ENCODE measurements at places on chromosomes 5 and 9.

DNA sequence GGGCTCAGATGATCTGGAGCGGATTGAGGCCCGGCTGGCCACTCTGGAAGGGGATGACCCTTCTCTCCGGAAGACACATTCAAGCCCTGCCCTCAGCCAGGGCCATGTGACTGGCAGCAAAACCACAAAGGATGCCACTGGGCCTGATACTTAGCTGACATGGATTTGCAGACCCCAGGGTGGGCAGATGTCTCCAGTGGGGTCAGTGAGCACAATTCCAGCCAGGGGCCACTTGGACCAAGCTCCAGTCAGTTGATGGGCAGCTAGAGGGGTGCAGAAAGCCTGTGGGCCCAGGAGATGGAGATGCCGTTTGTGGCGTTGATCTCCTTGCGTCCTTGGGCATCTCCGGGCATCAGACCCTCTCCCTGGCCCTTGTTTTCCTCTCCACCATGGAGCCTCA, 46.7 kb downstream of the PSD2 start:
- no peak for ATAC-seq

GRCh38 chr5:29993286-29993685, 1200.2 kb upstream of the CDH6 start:
- no peak for ATAC-seq

DNA sequence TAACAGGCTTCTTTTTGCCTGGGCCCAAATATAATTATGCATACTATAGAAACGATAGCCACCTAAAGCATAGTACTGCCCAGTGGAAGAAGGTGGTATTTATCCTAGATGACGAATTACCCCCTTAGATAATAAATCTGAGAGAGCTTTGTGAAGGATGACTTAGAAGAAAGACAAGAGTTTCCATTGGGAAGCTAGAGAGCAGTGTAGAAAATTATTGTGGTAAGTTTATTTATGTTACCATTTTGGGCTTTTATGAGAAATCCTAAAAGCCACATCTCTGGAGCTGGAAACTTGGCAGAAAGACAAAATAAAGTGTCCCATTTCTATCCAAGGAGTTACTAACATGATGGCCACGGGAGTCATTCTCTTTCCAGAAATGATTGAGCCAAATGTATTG, 172.0 kb upstream of the SEMA6A start:
- ATAC-seq: no peak

DNA sequence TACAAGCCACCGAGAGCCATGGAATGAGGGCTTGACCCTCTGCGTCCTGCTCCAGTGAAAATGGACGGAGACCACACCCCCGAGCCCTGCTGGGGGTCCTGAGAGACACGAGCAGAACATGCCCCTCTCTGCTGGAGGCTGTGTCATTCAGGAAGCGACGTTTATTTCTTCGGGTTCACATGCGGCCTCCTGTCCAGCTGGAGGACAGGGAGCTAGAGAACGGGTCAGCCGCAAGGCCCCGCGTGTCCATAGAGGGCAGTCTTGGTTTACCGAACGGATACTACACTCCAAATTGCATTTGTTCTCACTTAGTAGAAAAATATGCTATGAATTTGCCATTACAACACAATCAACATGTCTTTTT, 36.1 kb downstream of the MRPL36 start:
- peak; percentile 46 for ATAC-seq

DNA sequence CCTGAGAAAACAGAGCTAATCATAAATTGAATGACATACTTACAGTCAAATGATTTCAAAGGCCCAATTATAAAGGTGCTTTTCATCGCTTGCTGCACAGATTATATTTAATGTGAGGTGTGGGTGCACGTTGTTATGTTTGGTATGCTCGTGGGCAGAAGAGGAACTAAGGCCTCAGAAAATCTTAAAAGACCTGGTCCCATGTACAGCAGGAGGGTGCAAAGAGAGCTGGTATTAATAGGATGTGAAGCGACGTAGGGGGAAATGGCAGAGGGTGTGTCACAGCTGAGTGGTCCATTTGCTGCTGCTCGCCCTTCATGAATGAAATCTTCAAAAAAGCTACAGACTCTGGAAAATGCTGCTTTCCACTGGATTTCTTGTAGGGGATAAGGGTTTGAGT, 40.5 kb upstream of the IFNK start:
- peak; percentile 35 for ATAC-seq

DNA sequence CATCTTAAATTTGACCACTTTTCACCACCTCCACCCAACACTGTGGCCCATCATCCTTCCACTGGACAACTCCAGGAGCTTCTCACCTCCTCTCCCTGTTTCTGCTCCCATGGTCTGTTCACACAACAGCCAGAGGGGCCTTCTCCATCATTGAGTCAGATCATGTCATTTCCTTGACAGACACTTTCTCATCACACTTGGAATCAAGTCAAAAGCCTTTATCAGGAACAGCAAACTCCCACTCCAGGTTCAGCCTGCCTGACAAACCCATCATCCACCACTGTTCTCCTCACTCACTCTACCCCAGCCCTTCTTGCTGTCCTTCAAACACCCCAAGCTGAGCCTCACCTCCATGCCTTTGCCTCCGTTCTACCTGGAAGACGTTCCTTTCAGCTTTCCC, 78.4 kb upstream of the ADRA1B start:
- no peak for ATAC-seq

GRCh38 chr9:124853605-124854143, 414 bp downstream of the WDR38 start:
- ATAC-seq: no peak

- ATAC-seq: no peak
These were observed 21.1 kb upstream of the IGFBPL1 start for GRCh38 chr9:38445154-38446043.

DNA sequence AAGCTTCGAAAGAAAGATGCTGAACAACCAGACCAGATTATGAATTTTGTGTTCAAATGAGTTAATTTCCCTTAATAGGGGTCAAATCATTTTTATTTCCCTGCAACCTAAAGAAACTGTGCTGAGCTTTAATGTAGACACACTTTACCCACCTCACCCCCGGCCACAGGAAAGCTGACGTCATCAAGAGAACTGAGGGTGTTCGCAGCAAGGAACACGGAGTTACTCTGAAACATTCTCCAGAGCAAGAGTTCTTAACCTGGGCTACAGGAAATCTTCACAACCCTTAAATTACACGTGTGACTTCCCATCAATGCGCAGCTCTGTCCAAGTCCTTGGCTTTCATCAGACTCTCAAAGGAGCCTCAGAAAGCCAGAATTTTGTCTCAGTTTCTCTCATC, 116.3 kb downstream of the COL23A1 start:
- ATAC-seq: no peak

GRCh38 chr9:89021154-89021803, 30.0 kb downstream of the S1PR3 start:
- peak; percentile 51 for ATAC-seq

DNA sequence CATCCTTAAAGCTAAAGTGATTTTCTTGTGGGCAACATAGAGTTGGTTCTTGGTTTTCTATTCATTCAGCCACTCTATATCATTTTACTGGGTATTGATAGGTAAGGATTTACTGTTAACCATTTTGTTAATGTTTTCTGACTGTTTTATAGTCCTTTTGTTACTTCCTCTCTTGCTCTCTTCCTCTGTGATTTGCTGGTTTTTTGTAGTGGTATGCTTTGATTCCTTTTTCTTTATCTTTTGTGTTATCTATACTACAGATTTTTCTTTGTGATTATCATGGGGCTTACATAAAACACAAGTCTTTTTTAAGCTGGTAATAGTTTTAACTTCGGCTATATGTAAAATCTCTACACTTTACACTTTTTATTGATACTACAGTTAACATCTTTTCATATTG, 43.3 kb downstream of the CREBRF start:
- no peak for ATAC-seq

- no peak for ATAC-seq
These were observed 95.9 kb upstream of the PCSK1 start for GRCh38 chr5:96528826-96529474.

DNA sequence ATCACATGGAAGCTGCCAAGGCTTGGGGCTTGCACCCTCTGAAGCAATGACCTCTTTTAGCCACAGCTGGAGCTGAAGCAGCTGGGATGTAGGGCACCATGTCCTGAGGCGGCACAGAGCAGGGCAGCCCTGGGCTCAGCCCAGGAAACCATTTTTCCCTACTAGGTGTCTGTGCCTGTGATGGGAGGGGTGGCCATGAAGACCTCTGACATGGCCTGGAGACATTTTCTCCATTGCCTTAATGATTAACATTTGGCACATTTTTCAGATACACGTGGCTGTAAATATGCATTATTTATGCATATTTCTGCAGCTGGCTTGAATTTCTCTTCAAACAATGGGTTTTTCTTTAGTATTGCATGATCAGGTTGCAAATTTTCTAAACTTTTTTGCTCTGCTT, 81.7 kb downstream of the OSMR start:
- no peak for ATAC-seq

DNA sequence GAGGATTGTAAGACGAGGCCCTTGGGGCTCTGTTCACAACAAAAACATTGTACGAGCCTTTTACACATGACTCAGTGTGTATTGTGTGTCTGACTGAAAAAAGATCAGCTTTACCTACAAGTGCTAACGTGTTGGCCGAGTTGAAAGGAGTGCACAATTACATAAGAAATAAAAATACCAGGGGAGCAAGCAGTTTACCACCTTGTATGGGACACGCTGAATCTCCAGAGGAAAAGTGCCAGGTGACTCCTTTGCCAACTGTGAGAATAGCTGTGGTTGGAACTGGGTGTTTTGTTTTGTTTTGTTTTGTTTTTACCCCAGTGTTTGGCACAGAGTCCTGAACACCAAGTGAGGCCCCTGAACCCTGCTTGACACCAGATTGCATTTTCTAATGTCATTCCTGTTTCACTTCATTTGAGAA, 32.8 kb upstream of the ZSWIM6 start:
- peak; percentile 82 for ATAC-seq

DNA sequence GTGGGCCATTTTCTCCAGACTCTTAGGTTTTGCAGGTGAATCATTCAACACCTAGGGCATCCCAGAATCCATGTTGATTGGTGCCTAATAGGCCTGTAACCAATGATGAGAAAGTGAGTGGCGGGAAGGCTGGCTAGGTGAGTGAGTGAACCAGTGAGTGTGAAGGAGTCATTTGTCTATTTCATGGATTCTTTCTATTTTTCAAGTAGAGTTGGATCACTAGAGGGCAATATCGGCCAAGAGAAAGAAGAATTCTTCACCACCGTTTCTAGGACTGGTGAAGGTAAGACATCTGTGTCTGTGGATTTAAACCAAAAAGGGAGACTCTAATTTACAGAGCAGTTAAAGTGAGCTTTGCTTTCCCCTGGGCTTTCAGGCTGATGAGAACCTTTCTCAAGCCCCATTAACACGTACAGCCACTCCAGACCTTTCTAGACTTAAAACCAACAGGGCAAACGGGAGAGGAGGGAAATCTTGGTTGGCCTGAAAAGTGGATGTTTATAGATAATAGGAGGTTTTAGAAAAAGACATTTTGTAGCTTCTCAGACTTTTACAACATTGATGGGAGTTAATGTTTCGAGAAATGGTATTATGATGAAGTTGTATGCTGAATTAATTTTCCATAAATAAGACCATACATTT, 114.3 kb upstream of the IL12B start:
- peak; percentile 25 for ATAC-seq

GRCh38 chr9:22049411-22049810, 40.3 kb upstream of the CDKN2B start:
- peak; percentile 23 for ATAC-seq

GRCh38 chr9:70142101-70142500, 98.5 kb downstream of the MAMDC2 start:
- ATAC-seq: no peak

DNA sequence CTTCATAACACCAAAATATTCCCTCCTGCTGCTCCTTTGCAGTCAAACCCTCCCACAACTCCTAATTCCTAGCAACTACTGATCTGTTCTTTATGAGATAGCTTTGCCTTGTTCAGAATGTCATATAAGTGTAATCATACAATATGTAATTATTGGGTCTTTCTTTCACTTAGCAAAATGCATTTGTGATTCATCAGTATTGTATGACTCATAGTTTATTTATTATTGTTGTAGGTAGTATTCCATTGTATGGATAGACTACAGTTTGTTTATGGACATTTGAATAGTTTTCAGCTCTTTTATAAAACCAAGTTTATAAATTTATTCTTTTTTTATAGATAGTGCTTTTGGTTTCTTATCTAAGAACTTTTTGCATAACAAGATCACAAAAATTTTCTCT, 468.2 kb upstream of the KIF2A start:
- ATAC-seq: no peak

DNA sequence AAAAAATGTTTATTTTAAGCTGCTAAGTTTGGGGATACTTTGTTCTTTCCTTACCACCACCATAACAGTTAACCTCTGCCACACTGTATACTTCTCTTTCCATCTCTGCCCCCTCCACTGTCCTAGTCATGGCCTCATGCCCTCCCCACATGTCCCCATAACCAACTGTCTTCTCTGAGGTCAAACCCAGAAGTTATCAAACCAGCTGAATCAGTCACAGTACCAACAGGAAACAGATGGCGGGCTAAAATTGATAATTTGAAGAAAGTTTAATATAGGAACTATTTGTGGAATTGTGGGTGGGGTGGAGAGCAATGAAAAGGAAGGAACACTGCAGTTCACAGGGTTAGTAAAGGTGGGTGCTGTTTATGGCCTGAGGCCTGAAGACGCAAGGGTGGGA, 5.7 kb upstream of the DCTN4 start:
- no peak for ATAC-seq

GRCh38 chr9:101912698-101913097, 174.3 kb upstream of the GRIN3A start:
- ATAC-seq: no peak

- no peak for ATAC-seq
These were observed 13.2 kb downstream of the PHF19 start for GRCh38 chr9:120863833-120864232.

DNA sequence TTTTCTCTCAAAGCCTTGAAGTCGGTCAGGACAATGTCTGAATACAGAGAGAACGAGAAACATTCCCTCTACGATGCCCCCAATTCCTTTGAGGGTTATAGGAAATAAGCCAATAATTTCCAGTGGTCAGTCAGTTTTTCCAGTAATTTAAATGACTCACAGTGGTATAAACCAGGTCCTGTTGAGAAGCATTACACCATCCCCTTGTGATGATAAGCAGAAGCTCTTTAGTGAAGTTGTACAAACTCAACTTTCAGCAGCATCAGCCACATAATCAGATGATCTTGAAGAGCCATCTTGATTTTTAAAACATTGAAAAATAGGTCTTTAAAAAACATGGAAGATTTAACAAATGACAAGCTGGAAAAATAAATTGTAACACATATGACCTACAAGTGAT, 173.9 kb upstream of the ZNF462 start:
- no peak for ATAC-seq

- no peak for ATAC-seq
These were observed 1429.8 kb upstream of the CDH9 start for GRCh38 chr5:28468166-28468565.

- no peak for ATAC-seq
These were observed 1.7 kb upstream of the TOPORS start for GRCh38 chr9:32554107-32554506.

- no peak for ATAC-seq
These were observed 507.6 kb downstream of the SPATA31D1 start for GRCh38 chr9:82495884-82496777.

DNA sequence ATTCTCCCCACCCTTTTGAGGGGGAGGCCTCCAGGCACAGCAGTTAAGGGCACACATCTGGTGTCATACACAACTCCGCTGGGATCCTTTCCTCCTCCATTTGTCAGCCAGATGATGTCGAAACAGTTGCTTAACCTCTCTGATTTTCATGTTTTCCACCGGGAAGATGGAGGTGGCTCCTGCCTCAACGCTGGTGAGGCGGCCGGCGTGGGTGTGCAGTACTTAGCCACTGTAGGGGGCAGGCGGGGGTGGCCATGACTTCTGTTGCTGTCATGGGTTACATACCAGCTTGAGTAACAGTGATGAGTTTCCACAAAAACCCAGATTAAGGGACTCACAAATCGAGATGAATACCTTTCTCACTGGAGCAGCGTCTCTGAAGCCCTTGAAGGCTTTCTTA, 63.1 kb upstream of the EPB41L4B start:
- no peak for ATAC-seq
